Fibroblast of lung (primary cell): ENCODE measurements at places on chromosomes 12 and 14. TPM values are rescaled to one million over a fixed set of nuclear protein-coding genes. Genes with fewer than 3 reads are reported as not detected.

Gene KRT85
- total RNA-seq, result not detected in 2 replicates

Gene CLEC9A
- not detected in 2 replicates for total RNA-seq

Gene TMPRSS12
- not detected in 2 replicates for total RNA-seq

Gene GRIN2B
- total RNA-seq, result under 0.01 TPM in 1 of 2 replicates, not detected in the other

Gene RNF212B
- total RNA-seq, result not detected in 2 replicates

Gene CD69
- not detected in 2 replicates for total RNA-seq

GRCh38 chr12:92229381-92229780 is 83.7 kb upstream of the BTG1 start:
- no peaks in the 10 kb centered on the region for H3K4me1 ChIP-seq
- H3K36me3 ChIP-seq, result no peaks in the 10 kb centered on the region
- no peaks in the 10 kb centered on the region for H3K27me3 ChIP-seq
- H3K4me3 ChIP-seq, result no peak overlapping the region

DNA sequence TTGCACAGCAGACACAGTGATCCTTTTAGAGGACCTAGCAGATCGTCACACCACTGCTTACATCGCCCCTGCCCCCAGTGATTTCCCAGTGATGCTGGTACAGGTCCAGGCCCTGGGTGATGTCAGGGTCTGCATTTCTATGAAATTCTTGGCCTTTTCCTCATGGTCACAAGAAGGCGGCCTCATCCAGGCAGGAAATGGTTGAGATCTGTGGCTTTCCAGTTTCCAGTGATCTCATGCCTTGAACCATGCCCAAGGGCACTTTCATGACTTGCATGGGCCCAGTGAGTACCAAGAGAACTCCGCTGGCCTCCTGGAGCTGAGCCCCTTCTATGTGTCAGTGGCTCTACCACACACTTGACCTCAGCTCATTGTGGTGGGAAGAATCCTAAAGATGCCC is 41.9 kb upstream of the BDKRB2 start:
- no peak overlapping the region for H3K27ac ChIP-seq
- peaks cover 7% of the 10 kb centered on the region for H3K4me1 ChIP-seq
- DNase-seq, result peak; percentile 85
- H3K36me3 ChIP-seq, result no peaks in the 10 kb centered on the region
- no peak overlapping the region for H3K4me3 ChIP-seq
- no peaks in the 10 kb centered on the region for H3K27me3 ChIP-seq

DNA sequence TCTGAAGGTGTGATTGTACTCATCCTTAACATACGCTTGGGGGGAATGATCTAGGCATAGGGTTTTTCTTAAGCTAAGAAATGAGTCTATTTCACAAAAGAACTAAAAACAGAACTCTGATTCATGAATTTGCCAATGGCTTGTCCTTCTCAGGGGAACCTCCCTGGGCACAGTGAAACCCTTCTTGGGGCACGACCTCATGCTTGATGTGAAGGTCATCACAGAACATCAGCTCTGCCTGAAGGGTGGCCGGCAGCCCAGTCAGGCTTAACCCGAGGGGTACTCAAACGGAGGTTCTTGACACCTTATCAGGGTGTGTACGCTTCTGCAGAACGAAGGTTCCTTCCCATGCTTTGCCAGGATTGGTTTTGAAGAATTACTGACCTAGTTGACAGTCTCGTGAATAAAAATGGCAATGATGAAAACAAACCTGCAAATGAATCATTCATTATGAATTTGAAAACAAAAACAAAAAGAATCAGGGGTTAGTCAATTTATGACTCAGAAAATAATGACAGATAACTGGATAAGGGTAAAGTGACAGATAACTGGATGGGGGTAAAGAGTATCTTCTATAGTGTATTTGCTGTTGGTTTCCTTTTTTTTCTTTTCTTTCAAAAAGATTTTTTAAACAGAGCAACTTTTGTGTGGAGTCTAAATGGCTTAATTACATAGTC is 86.4 kb downstream of the GALNT8 start:
- peaks cover 4% of the 10 kb centered on the region for H3K27me3 ChIP-seq
- H3K4me3 ChIP-seq, result no peak overlapping the region
- H3K4me1 ChIP-seq, result no peaks in the 10 kb centered on the region
- H3K36me3 ChIP-seq, result no peaks in the 10 kb centered on the region
- no peak for DNase-seq
- H3K27ac ChIP-seq, result no peak overlapping the region

DNA sequence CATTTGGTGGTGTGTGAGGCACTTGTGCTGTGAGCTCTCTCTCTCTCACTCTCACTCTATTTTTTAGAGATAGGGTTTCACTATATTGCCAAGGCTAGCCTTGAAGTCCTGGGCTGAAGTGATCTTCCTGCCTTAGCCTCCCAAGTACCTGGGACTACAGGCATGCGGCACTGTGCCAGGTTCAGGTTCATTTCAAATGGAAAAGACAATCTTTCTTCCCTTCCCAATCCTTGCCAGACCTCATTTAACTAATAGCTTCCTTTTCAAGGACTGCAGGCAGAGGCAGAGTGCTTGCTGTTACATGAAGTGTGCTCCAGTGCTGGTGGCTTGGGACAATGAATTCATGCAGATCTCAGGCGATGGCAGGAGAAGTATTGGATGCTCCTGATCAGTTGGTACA is 73.2 kb upstream of the BICD1 start:
- no peaks in the 10 kb centered on the region for H3K27me3 ChIP-seq
- H3K4me1 ChIP-seq, result no peaks in the 10 kb centered on the region
- H3K36me3 ChIP-seq, result no peaks in the 10 kb centered on the region
- no peak overlapping the region for H3K4me3 ChIP-seq
- DNase-seq, result no peak
- H3K27ac ChIP-seq, result no peak overlapping the region

DNA sequence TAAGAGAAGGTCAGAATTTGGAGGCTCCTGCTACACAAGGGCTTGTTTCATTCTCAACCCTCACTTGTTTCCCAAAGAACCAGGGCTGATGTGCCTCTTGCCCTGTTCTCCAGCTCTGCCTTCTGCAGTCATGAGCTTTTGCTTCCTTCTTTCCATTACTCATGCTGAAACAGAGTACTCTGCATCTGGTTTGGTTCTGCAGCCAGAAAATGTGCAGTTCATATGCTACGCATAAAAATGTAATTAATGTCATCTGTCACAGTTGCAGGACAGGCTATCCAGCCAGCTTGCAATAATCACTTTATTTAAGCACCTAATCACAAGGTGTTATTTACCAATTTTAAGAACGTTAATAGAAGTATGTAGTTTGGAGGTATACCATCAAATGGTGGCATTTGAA is 150.2 kb downstream of the SRGAP1 start:
- no peaks in the 10 kb centered on the region for H3K27me3 ChIP-seq
- DNase-seq, result peak; percentile 46
- H3K36me3 ChIP-seq, result peaks cover 1% of the 10 kb centered on the region
- peaks cover 8% of the 10 kb centered on the region for H3K4me1 ChIP-seq
- no peak overlapping the region for H3K27ac ChIP-seq

DNA sequence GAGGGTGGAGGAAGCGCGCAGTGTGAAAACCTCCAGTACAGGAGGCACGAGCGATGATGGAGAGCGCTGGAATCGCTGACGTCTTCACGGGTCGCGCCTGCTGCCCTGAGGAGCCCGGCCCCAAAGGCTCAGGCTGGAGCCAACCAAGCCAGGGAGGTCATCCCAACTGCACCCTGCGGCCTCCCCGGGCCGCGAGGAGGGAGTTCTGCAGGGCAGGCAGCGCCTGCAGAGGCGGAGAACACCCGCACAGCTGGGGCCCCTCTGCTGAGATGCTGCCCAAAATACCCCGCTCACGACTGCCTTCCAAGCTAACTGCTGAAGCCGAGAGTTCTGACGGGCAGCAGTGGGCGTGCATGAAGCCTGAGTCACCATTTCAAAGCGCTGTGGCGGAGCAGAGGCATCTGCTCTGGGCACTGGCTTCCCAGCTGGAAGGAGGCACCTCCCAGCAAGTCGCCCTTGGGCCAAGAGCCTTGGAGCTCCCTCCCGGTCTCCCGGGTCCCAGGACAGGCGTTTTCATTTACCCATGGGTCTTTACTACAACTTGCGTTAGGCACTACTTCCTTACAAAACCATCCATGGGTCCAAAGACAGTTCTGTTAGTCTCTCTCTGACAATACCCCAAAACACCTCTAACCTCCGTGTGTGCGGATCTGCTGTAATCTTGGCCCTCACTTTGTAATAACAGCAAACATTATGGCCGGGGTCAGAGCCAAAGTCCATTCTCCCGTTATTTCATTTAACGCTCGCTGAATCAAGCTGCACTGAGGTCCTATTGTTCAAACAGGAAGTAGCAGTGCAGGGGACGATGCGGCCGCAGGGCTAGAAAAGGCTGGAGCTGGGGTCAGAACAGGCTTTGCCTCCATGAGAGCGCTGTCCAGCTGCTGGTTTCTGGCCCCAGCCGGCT is 60.1 kb upstream of the RIMBP2 start:
- peaks cover 1% of the 10 kb centered on the region for H3K36me3 ChIP-seq
- DNase-seq, result peak; percentile 96
- H3K27ac ChIP-seq, result peak overlapping the region; percentile 42
- peaks cover 2% of the 10 kb centered on the region for H3K4me1 ChIP-seq
- H3K4me3 ChIP-seq, result peak overlapping the region; percentile 51
- no peaks in the 10 kb centered on the region for H3K27me3 ChIP-seq

DNA sequence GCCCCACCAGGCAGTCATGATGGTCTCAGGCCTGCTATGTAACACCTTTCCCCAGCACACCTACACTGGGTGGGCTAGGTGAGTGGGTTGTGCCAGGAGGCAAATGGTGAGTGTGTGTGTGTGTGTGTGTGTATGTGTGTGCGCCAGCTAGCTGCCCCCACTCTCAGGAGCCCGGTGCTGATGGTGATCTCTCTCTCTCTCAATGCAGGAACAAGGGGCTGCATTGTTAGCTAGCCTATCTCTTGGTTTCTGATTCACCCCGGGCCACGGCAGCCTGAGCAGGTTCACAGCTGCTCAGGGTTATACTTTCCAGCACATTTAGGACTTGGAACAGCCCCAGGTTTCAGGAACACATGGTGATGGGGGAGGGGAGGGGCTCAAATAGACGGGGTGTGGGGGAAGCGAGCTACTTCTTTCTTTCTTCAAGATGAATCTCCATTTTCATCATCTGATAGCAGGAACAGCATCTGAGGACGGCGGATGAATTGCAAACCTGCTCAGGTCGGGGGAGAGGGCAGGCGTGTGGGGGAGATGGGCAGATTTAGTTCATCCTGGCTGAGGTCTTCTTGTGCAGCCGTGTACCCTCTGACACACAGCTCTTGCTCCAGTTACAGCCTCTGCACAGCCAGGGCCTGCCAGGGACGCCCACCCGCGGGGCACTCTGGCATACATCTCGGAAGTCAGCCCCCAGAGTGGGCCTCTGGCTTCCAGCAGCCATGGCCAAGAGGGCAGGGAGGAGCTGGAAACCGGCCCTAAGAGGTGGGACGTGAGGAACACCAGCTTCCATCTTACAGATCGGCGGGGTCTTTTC is 137.6 kb downstream of the ZFP36L1 start:
- H3K4me1 ChIP-seq, result peaks cover 29% of the 10 kb centered on the region
- no peaks in the 10 kb centered on the region for H3K36me3 ChIP-seq
- H3K27ac ChIP-seq, result no peak overlapping the region
- H3K4me3 ChIP-seq, result no peak overlapping the region
- no peaks in the 10 kb centered on the region for H3K27me3 ChIP-seq
